Astrocyte of the hippocampus (primary cell): ENCODE measurements at places on chromosomes 2 and 18.
A peak's percentile ranks its signal among the peaks of the same experiment; 100 is the strongest.

- DNase-seq, result no peak
Measured at GRCh38 chr18:57621246-57621604, 411 bp downstream of the NARS1 start.

- DNase-seq, result peak; percentile 11
Measured at GRCh38 chr18:55753643-55754263, 165.8 kb upstream of the TCF4 start.

GRCh38 chr2:114843963-114844362 is 401.5 kb downstream of the DPP10 start:
- no peak for DNase-seq

GRCh38 chr2:159091976-159092375 is 123.5 kb downstream of the TANC1 start:
- no peak for DNase-seq

GRCh38 chr2:229530434-229530833 is 183.9 kb downstream of the DNER start:
- no peak for DNase-seq

GRCh38 chr2:223644136-223644535 is 42.0 kb upstream of the SCG2 start:
- DNase-seq, result no peak

GRCh38 chr2:42001711-42002201 is 46.1 kb upstream of the PKDCC start:
- no peak for DNase-seq

DNA sequence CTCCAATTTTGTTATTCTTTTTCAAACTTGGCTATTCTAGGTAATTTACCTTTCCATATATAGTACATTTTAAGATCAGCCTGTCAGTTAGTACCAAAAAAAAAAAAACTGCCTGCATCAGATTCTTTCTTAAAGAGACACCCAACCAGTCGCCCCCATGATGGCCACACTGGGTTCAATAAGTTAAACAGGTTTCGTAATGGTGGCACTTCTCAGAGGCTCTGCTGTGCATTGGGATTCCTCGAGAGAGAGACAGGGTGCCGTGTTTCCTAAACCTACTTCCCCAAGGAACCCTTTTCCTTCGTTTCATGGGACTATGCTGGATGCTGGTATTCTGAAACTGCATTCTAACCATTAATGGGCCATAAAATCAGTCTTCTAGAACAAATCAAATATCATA is 37.4 kb downstream of the MYO7B start:
- DNase-seq, result no peak

DNA sequence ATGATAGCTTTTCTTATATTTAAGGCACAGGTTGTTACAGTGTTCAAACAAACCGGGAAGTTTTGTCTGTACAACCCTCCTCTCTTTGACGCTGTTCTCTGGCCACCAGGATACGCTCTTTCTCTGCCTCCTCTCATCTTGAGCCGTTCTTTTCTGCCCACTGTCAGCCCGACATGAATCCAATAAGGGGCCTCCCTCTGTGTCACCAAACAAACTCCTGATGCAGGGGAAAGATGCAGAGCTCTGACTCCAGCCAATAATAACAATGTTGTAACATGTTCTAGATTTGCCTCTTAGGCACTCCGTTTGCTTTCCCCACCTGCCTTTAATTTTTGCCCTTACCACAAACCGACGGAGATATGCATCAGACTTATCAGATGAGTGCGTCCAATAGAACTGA is 449.3 kb downstream of the SLC4A3 start:
- peak; percentile 75 for DNase-seq

- DNase-seq, result peak; percentile 93
Measured at GRCh38 chr18:23992089-23992940, 22.2 kb upstream of the TTC39C start.

DNA sequence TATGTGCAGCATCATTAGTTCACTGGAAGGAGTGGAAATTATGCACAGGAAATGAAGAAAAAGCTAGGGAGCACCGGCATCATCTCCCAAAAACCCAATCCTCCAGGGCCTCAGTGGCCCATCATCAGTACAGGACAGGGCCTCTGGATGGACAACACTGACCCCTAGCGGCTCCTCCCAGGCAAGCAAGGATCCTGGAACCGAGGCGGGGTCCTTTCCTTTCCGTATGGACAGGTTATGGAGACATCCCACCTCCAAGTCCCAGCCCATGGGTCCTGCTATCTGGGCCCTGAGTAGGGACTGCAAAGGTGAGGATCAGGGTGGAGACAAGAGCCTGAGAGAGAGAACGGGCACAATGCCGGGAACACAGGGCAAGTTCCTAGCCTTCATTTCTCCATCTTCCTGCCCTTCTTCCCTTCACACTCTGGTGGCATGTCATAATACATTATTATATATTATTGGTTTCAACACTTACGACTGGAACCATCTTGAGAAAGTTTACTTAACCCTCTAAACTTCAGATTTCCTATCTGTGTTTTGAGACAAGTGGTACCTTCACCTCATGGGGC is 68.2 kb downstream of the ZNF516 start:
- peak; percentile 49 for DNase-seq

GRCh38 chr2:96325041-96325883 is at the start of gene ITPRIPL1:
ITPRIPL1 (plus strand) TSS chr2:96325317; CDS start chr2:96325840, 523 bp downstream.
- peak; percentile 38 for DNase-seq

DNA sequence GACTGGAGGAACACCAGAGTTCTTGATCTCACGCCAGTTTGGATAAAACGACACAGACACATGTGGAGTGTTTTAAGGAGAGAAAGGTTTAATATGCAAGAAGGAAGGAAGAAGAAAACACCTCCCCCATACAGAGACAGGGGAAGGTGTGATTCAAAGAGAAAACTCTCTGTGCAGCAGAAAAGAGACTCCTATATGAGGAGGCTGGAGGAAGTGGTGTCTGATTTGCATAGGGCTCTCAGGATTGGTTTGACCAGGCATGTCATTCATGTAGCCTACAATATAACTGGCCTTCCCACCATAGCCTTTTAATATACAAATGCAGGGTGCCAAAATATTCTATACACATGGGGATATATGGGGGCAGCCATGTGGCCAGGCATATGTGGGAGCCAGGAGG is 1386.5 kb downstream of the RPIA start:
- DNase-seq, result no peak

DNA sequence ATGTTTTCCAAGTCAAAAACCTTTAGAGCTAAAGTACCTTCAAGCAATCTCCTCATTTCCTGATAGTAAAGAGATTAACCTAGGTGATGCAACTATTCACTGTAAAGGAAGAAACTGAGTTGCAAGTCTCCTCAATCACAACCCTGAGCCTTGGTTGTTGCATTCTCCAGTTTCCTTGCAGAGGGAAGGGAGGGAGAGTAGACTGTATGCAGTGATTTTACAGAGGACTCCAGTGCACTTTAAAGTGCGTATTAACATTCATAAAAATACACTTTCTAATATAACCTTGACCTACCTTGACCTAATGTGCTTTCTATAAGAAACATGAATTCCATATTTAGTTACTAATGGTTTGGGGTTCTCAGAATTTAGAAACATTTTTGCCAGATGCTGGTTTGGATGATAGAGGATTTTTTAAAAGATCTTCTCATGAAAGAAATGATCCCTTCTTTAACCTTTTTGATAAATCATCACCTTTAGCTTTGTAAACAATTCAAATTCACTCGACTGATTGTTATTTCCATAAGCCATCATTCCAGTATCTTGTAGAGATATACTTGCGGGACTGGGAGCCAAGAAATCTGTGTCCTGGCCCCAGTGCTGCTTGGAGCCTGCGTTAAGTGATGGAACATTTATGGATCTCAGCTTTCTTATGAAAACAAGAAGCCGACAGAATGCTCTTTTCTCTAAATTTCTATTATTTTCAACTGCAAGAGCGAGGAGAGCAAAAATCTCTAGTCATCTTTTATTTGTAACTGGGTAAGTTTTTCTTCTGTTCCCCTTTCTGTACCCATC is 228.3 kb downstream of the ZNF521 start:
- DNase-seq, result no peak

GRCh38 chr2:62732262-62732777 is 26.8 kb downstream of the EHBP1 start:
- no peak for DNase-seq

GRCh38 chr2:2699121-2699505 is 368.0 kb upstream of the MYT1L start:
- DNase-seq, result no peak

DNA sequence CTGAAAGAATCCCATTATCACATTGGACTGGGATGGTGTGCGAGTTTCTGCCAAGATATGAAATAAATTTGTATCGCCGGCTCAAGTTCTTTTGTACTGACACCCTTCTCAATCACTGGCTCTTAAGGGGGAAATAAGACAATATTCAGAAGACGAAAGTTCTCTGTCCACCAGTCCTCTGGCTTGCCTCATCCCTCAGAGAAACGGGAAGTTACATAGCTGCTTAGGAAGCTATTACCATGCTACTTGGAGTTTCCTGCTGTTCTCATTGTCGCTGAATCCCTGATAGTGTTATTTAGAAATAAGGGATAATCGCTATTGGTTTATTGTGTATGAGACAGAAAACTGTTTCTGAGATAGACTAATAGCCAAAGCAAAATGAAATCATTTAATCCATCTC is 205.0 kb upstream of the ZNF521 start:
- no peak for DNase-seq

DNA sequence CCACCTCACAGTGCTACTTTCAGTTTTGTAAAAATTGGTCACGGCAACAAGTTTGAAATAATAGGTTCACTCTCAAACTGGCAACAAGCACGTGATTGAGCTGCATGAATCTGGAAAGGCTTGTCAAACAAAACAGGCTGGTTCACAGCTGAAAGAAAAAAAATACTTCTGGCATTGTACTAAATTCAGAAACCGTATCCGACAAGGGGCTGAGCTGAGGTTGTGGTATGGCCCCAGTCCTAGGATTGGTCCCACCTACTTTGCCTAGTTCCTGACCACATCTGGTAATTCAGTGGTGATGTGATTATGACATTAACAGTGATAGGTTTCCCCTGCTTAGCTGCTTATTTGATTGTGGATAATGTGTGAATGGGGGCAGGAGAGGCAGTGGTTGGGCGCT is 326.5 kb upstream of the THUMPD2 start:
- DNase-seq, result peak; percentile 82

DNA sequence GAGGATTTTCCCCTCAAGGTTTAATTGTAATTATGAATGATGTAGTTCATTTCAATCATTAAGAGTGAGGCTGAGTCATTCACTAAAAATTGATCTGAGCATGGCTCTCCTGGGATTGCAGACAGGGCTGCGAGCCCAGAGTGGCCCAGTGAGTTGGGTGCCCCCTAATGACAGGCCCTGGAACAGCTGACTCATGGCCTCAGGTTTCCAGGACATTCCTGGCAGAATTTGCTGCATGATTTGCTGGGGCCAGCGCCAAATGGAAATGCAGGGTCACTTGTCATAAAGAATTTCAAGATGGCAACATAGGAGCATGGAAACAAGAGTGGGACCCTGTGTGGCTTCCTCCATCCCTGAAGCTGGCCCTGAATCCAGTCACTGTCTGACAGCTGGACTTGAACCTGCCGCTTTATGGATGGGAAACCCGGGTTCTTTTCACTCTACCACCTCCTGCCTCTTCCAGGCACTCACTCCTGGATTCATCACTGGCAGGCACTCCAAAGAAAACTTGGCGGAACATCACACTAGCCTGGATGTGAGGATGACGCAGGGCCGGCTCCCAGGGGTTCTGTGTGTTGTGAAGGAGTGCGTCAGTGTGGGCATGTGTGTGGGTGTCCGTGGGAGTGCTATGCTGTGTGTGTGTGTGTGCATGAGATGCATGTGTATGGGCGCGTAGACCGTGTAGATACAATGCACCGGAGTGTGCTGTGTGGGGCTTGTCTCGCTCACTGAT is 15.2 kb downstream of the OTOF start:
- DNase-seq, result peak; percentile 88

- no peak for DNase-seq
Measured at GRCh38 chr2:226991663-226992062, 155.8 kb downstream of the RHBDD1 start.

DNA sequence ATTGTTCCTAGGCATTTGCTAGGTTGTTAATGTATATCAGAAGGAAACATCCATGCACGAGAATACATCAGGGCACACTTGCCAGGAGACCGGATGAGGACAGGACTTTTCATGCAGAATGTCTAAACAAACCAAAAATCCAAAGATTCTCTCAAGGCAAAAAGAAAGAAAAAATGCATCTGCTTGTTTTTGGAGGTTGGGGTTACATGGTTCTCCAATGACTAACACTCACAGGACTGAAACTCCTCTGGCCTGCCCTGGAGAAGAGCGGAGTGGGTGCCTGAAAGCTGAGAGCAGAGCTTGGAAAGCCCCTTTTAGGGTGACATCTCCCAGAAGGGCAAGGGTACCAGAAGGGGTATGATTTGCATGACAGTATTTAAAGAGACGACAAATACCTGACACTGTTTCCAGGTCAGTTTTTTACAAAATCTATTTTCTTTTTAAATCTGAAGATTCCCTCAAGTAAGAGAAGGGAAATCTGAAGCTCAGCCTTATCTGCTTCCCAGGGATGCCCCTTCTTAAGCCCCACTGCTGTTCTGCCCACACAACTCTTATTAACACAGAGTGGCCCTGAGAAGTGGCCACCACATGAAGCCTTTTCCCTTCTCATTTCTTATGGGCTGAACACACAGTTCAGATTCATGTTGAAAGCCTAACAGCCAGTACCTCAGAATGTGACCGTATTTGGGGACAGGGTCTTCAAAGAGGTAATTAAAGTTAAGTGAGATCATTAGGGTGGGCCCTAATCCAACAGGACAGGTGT is 216.4 kb downstream of the STK39 start:
- peak; percentile 79 for DNase-seq

DNA sequence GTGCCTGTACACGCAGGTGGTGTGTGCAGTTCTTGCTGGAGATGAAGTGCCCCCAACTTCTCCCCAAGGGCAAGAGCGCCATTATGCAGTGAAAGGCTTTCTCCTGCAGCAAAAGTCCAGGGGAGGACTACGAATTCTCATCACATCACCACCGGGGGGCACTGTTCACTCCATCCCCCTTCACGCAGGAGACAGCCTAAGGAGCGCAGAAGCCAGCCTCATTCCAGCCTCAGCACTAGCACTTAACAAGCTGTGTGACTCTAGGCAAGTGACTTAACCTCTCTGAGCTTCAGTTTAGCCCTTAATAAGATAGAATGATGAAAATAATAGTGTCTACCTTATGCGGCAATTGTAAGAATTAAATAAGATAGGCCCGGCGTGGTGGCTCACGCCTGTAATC is 32.3 kb downstream of the DNMT3A start:
- peak; percentile 59 for DNase-seq

DNA sequence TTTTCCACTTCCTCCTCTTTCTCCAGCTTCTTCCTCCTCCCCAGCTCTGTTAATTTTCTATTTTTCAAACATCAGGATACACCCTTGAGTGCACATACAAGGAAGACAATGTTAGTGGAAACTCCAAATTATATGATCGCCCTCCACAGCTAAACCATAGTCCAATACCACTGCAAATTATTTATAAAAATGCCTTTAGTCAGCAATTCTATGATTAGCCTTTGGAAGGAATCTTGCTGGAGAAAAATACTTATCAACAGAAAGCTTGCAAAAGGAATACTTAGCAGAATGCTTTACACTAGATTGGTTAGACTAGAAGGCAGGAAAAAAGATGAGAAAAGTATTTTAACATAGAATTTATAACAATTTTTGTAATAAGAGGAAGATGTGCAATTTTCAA is 178.9 kb downstream of the FAM124B start:
- DNase-seq, result no peak

DNA sequence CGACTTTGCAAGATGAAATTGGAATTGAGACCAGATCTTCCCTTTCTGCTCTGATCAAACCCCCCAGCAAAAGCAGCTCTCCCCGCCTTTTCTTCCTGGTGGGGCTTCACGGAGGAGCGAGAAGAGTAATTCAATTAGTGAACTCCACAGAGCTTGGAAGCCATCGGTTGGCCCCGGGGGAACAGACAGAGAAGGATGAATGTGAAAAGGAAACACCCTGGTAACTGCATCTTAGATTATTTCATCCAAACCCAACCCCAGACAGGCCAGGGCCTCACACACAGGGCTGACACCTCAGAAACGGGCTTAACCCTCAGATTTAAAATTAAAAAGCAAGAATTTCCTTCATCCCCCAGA is 18.3 kb downstream of the SMAD7 start:
- no peak for DNase-seq
